ENCODE measurements at places on chromosomes 7 and 10.
A peak's percentile ranks its signal among the peaks of the same experiment; 100 is the strongest.

- no peak for DNase-seq
Measured at GRCh38 chr10:109726473-109726872, 196.8 kb downstream of the XPNPEP1 start.

DNA sequence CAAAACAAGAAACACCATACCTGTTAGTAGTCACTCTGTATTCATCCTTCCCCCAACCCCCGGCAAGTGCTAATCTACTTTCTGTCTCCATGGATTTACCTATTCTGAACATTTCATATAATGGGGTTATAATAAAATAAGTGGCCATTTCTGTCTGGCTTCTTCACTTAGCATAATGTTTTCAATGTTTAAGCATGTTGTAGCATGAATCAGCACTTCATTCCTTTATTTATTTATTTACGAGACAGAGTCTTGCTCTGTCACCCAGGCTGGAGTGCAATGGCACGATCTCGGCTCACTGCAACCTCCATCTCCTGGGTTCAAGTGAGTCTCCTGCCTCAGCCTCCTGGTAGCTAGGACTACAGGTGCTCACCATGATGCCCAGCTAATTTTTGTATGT lies 69.2 kb downstream of the HIP1 start:
- no peak for DNase-seq

DNA sequence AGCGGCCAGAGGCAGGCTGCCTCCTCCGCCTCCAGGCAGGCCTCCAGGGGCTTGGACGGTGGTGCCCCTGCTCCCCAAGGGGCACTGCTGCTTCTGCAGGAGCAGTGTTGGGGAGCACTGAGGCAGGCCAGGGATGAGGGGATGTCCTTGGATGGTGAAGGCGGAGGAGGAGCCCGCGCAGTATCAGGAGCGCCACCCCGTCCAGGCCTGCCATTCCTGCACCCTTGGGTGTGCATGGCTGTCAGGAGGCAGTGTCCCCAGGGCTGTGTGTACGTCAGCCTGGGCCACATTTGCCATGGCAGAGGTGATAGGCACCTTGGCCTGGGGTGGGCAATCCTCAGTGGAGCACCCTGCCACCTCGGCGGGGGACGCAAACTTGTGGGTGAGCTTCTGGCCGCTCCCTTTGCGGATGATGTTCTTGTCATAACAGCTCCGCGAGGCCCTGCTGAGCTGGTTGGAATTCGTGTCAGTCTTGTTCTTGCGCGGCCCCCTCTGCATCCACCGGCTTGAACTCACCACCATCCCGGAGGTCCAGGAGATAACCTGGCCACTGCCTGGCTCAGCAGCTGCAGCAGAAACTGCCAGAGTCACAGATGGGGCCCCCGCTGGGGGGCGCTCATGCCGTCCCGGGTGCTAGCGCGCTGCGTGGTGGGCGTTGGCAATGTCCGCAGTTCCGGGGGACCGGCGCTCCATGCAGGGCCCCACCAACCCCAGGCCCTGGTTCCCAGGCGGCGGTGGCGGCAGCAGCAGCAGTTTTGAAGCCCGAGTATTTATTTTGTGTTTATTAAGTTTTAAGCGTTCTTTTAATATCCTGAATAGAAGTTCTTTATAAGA lies 182.3 kb upstream of the ADCY1 start:
- no peak for DNase-seq

DNA sequence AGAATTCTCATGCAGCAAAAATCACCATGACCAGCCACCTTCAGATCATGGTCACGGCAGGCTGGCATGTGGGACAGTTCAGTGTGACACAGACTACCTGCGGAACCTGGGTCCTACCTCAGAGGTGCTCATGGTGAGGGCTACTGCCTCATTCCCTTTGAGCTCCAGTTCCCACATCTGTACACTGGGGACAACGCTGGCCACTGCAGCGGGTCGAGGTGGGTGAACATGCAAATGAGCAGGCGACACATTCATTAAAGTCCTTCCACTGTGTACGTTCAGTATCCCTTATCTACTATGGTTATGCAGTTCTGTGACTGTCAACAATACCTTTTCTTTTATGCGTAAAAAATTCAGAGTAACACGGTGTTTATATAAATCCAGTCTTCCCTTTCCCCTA lies 218.7 kb upstream of the AOAH start:
- DNase-seq, result no peak

GRCh38 chr10:112286837-112287818 lies 3.9 kb downstream of the TECTB start:
- DNase-seq, result no peak

GRCh38 chr10:30433730-30434272 lies at the start of gene MAP3K8:
Gene MAP3K8 (plus strand): TSS chr10:30434184. CDS start chr10:30438939, 4,755 bp downstream.
- DNase-seq, result peak; percentile 80
